Fibroblast of skin of right biceps (primary cell): ENCODE measurements at places on chromosomes 5 and 9.

DNA sequence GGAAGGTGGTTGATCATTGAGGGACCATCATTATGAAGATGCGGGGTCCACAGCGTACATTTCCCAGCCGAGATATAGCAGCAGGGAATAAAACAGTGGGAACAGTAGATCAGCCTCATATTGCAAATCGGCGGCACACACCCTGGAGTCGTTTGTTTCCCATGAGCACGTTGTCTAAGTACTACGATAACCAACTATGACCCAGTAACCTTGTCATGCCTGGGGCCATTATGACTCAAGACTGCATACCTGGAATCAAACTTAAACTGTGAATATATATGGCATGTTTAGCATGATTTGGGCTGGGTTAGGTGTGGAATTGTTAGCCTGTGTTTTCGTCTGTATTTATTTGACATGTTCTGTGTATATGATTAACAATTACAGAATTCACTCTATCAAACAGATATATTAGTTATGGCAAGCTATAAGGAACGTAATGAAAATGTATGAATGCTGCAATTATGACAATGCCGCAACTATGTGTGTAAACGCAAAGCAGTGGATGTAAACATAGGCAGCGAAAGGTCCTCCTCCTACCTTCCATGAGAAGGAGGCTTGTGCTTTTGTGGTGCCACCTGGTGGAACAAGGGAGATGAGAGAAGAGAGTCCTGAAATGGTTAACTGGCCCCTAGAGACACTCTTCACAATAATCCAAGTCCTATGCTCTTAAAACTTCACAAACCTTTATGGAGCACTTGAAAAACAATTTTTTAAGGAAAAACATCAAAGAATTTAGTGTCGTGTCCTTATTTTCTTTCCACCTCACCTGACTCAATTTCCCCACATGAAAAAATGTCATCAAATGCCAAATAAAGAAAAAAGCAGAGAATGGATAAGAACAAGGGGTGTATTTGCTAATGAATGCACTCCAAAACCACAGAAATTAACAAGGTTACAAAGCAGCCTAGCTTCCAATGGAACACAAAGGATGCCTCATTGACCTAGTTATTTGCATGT lies 47.1 kb downstream of the SEMA5A start:
- DNase-seq, result peak; percentile 43

- DNase-seq, result peak; percentile 88
These were observed 110.9 kb upstream of the ADAMTSL1 start for GRCh38 chr9:18362901-18363685.

DNA sequence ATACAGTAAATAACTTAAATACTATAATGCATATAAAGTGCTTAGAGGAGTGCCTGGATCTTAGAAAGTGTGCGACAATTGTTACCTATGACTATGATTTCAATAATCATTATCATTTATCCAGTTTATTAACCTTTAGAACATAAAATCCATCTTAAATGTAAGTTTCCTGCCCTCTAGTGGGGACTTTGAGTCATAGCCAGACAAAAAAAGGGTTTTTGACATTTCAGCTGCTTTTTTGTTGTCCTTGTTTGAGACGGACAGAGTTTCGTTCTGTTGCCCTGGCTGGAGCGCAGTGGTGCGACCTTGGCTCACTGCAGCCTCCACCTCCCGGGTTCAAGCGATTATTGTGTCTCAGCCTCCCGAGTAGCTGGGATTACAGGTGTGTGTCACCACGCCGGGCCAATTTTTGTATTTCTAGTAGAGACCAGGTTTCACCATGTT lies 9.7 kb upstream of the C9orf152 start:
- DNase-seq, result peak; percentile 50

DNA sequence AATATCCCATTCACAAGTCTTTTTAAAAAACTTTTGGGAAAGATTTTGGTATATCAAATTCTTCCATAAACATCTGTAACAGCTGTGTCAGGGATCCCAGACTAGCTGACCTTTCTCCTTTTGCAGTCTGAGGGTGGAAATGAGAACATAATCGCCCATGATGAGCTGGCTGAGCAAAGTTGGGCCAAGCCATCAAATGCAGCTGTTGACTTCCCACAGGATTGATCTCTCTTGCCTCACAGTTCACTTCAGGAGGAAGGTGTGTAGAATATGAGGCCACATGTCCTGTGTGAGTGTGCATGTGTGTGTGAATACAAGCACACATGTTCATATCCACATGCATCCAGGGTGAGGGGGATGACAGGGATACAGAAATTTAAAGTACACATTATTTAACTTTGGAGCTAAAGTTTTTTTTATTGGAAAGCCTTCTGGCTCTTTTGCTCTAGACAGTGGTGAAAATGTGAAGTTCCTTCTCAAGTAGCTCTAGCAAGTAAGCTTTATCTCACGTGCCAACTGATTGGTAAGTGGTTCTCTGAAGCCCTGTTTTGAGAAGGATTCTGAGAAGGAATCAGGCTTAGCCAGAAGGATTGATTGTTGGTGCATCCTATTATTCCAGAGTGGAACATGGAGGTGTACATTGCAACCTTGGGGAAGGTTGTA lies 468.8 kb upstream of the DMAC1 start:
- DNase-seq, result no peak

DNA sequence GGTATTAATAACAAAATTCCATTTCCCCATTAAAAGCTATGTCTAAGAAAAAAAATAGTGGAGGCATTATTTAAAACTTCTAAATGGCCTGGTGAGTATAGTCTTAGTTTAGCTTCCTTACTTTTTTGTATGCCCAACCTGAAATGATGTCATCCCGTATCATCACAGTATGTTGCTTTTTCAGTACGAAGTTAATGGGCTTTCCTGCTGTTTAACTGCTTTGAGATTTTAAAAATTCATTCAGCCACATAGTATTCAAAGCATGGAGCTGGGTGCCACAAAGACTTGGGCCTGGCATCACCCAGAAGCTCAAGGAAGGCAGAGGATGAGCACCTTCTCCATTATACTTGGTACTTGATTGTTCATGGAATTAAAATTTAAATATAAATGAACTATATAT lies 7.4 kb downstream of the F2RL2 start:
- peak; percentile 53 for DNase-seq

DNA sequence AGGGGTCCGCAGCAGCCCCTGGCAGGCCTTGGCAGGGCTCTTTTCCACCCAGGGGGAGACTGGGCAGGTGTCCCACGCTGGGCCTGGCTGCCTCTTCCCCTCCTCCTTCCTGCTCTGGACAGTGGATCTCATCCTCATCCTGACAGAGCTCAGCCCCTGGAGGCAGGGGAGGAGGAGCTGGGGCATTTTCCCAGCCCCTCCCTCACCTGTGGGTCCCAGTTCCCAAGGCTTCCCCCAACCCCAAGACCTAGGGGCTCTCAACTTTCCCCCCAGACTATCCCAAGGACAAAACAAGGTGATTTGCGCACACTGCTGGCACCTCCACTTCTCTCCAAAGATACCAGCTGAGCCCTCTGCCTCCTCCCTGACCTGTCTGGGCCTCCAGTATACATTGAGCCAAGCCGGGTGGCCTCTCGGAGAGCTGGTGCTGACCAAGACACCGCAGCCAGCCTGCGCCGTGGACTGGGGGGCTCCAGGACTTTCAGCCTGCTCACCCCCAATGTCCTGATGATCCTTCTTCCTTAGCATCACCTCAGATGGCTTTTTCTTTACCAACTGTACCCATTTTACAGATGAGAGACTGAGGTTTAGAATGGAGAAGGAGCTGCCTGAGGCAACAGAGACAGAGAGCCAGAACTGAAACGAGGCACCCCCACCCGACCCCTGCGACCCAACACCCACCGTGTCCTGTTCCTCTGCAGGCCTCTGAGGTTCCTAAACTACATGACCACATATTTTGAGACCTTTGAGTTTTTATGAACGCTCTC lies 126.6 kb downstream of the BARX1 start:
- no peak for DNase-seq

DNA sequence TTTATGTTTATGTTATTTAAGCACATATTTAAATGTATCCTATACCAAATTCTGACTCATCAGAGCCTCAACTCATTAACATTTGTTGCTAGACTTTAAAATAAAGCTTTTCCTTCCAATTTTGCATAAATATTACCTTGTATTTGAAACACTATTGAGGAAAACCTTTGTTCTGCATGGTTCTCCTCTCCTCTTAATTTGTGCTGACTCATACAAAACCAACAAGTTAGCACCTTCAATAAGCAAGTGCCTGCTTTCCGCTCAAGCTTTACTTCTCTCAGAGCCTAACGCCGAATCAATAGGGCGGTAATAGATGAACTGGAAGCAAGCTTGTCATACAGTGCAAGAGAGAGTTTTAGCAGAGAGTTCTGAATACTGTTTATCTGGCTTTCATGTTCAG lies 7.9 kb downstream of the AMACR start:
- no peak for DNase-seq

- DNase-seq, result no peak
These were observed 337.1 kb downstream of the KIAA0825 start for GRCh38 chr5:94281236-94281801.

DNA sequence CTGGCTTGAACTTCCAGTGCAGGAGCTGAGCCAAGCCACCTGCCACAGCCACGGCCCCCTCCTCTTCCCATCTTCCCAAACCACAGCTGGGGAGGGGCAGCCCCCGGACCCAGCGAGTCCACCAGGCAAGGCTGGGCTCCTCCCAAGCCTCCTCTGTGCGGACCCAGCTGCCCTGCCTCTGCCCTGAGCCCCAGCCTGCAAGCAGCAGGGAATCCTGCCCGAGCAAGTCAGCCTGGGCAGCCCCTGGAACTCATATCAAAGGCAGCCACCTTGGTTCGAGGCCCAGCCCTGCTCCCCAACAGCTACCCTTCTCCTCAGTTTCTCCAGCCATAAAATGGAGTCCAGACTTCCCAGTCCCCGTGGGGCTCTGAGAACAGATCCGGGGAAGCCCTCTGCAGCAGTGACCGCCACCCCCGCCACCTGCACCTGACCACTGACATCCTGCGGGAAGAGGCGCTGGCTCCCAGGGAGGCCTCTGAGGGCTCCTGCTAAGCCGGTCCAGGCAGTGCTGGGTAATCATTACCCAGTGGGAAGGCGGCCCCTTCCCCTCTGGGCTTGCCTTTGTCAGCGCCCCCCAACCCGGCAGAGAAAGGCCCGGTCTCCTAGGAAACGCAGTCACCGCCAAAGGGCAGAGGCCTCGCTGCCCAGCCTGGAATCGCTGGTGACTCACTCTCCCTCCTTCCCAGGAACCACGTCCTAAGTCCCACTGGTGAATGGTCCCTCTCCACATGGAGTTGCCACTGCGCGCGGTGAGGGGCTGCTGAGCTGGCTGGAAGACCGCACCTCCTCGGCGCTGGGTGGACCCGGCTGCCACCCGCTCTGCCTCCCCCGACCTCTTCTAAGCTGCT lies 1.5 kb downstream of the VAV2 start:
- peak; percentile 60 for DNase-seq

- no peak for DNase-seq
These were observed 168.2 kb downstream of the ZDHHC21 start for GRCh38 chr9:14524873-14525515.

DNA sequence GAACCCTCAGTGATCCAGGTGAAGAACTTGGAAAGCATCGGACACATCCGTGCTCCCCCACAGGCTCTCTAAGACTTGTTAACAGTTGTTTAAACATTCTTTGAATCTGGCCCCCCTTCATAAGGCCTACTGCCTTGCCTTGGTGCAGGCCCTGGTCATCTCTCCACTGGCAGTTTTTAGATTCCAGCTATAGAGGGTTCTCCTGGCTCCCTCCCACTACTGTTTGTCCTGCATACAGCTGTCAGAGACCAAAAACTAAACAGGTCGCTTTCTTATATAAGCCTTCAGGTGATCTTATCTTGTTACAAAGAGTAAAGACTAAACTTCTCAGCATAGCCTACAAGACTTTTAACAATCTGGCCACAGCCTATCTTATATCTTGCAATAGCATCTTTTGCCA lies 32.3 kb downstream of the NRG2 start:
- DNase-seq, result no peak

DNA sequence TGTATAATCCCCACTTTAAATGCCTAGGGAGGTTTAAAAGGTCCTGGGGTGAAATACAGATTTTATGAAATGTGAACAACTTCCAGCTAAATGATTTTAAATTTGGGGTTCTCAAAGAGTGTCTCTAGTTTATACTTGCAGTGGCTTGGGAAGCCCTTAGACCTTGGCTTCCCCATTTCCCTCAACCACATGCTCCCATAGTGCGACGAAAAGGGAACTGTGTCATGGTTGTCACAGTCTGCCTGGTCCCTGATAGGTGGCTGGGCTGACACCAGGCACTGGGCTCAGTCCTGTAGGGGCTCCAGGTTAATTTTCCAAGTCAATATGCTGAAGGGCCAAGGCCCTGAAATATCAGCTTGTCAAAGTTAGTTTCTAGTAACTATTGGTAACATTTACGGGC lies 10.4 kb upstream of the CXCL14 start:
- no peak for DNase-seq

DNA sequence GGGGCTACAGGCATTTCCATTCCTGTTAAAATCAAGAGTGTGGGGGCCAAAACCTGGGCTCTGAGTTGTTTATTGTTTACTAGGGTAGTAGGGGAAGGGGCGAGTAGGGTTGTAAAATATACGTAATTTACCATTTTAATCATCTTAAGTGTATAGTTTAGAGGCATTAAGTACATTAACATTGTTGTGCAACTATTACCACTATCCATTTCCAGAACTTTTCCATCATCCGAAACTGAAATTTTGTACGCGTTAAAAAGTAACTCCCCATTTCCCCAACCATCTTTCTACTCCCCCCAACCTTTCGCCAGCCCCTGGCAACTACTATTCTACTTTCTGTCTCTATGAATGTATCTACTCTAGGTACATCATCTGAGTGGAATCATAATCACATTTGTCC lies 3.6 kb upstream of the FOXD1 start:
- DNase-seq, result no peak

DNA sequence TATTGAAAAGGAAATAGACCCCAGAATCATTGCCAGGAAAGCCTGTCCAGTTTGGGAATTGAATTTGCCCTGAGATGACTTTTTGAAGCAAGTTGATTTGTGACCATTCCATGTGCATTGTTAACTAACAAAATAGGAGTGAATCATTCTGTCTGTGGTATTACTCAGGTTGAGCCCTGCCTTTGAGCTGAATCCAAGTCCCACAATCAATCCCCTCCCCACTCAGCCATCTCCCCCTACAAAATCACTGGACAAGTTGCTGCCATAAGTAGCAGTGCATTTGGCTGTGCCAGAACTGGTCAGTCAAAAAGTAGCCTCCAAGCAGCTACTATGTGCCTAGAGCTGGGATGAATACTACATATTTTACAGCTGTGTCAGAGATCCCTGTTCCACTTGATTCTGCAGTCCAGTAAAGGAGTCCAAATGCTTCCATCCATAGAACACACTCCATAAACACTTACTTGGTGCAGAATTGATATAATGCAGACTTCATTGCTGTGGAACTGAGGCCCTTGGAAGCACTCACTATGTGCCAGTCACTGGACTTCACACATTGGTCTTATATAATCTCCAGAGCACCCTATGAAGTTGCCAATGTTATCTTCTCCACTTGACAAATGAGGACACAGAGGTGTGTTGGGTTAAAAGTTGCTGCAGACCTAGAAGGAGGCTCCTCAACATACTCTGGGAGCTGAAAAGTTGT lies 96.1 kb downstream of the ZNF462 start:
- DNase-seq, result peak; percentile 67

DNA sequence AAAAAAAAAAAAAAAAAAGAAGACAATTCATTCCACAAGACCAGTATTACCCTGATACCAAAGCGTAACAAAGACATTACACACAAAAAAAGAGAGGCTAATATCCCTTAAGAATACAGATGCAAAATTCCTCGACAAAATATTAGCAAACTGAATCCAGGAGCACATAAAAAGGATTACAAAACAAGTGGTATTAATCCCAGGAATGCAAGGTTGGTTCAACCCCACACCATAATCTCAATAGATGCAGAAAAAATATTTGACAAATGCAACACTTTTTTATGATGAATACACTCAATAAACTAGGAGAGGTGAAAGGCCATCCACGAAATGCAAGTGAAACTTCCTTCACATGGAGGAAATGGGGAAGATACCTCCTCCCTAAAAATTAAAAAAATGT lies 80.1 kb upstream of the TLR4 start:
- no peak for DNase-seq
